Stimulated activated CD4-positive, alpha-beta T cell treated with anti-CD3 and anti-CD28 coated beads, Interleukin-1b, Interleukin-23, amount 100 ng/mL, for 1 hour (primary cell): ENCODE measurements at places on chromosomes 3 and 15.
A peak's percentile ranks its signal among the peaks of the same experiment; 100 is the strongest.

DNA sequence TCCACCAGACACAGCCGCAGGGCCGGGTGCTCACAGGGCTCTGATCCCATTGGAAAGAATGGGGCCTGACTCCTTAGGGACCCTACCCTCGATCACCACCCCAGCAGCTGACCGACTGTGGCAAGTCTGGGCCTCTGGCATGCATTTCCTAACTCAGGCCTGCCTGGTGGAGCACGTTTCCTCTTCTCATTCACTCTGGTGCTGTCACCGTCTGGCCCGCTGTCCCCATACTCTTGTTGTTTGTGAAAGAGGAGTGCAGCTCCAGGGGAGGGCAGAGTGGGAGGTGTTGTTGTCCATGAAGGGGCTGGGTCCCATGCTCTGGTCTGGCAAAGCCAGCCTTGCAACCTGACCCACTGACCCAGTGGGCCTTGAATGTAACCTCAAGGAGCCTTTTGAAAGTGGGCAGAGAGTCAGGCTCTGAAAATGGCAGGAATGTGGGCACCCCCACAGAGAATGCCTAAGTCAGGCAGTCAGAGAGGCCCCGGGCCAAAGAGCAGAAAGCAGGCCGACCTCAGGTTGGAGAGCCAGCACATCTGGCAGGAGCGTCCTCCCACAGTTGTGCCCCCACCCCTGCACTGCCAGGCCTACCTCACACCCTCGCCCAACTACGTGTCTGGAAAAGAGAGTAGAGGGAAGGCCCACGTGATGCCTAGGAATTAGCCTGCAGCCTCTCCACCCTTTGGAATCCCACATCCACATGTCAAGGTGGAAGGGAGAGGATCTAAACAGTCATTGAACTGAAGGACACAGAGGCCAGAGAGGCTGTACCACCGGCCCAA is 10.9 kb downstream of the SEMA7A start:
- DNase-seq: no peak

DNA sequence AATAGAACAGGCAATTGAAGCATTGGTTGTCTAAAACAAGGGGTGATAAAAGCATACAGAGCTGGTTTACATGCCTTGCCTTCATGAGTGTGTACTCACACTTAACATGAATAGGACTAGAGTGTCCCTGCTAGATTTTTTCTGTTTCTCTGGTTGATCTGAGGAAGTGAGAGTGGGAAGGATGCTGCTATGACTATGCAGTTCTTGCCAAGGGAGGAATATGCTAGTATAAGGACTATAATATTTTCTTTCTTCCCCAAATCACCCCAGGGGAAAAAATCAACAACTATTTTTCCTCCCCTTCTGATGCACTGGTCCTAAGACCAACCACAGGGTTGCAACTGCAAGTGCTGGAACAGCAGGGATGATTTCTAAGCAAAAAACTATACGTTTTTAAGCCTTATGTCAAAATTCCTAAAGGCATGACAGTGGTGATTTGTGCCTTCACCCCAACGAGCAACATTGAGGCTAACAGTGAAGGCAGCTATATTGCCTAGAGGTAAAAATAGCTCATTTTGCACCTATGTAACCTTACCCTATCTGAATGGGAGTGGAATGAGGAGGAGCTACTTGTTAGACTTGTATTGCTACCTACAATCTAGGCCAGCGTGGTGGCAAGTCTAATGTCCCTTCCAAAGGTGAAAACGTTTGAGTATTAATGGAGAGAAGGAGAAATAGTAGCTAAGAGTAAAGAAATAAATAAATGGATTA is 33.5 kb upstream of the USP8 start:
- DNase-seq: no peak

GRCh38 chr3:128448491-128448890 is 18.2 kb downstream of the DNAJB8 start:
- DNase-seq: no peak

DNA sequence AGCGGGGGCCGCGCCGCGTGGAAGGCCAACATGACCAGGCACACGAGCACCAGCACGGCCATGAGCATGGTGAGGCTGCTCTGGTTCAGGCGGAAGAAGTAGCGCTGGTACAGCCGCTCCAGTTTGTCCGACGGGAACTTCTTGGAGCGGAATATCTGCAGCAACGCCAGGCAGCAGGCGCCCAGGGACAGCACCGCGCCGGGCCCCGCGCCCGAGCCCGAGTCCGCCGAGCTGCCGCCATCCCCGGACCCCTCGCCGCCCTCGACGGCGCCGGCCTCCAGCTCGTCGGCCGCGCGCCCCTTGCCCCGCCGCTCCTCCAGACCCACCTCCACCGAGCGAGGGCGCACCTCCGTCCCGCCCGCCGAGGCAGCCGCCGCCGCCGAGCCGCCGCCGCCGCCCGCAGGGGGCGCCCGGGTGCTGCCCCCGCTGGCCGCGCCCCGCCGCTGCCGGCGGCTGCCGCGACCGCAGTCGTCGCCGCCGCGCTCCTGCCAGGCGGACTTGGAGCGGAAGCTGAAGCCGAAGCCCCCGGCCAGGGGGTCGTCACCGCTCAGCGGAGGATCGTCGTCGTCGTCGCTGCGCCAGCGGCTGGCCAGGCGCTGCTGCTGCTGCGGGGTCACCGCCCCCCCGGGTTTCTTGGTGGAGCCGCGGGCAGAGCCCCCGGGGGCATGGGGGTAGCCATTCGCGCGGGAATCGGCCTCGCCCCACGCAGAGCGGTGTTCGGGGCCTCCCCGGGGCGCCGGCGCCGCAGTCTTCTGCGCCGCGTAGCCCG is 957 bp downstream of the ADCY5 start:
- DNase-seq: no peak

DNA sequence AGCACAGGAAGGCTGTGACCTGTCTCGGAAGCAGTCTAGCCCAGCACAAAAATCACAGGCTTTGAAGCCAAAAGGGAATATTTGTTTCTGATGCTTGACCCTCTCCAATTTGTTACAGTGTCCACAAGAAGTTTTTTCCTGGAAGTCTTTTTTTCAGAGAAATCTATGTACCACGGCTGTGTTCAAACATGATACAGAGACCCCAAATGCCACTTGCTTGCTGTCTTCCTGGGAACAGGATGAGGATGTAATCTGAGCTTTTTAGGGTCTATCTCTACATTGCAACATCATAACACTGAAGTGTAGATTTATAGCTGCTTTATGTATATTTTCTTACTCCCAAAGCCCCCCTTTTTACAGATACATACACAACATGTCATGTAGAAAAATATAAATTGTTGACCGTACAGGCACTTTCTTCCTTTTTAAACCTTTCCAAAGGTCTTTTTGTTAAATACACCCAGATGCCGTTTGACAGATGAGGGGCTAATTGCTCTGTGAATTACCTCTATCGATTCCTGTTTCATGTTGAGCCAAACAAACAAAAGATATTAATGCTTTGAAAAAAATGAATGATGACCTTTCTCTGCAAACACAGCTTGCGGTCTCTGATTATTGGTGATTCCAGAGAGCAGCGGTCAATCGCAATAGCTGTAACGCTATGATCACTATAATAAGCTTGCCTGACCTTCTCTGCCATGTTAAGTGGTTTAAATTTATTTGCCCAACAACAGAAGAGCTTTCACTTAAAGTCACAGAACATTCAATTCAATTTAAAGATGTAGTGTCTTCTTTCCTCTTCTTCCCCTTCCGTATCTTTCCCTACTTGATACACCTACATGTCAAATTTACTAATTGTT is 875.9 kb upstream of the NR2F2 start:
- DNase-seq: no peak

GRCh38 chr15:59594991-59595390 is 16.6 kb upstream of the GCNT3 start:
- no peak for DNase-seq

- no peak for DNase-seq
Measured at GRCh38 chr3:190877925-190878324, 15.4 kb upstream of the GMNC start.

- no peak for DNase-seq
Measured at GRCh38 chr15:74958320-74958907, 1.8 kb upstream of the RPP25 start.

GRCh38 chr15:100495861-100496260 is 32.9 kb downstream of the CERS3 start:
- DNase-seq: no peak

DNA sequence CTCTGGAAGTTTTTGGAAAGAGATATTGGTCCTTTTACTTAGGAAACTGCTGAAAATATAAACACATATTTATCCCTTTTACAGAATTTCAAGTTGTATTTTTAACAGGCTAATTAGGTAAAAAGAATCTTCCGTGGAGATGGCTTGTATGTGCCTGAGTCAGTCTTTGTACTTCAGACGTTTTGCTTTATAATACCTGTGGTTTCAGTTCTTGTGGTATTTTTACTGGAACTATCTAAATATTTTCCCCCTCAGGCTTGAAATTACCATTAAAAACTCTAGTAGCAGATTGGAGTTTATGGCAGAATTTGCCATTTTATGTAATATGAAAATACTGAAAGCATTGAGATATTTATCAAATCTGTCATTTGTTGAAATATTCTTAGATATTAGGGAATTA is 151.6 kb upstream of the CGNL1 start:
- DNase-seq: no peak

- no peak for DNase-seq
Measured at GRCh38 chr15:58551764-58552504, 120.1 kb downstream of the LIPC start.

- DNase-seq: no peak
Measured at GRCh38 chr3:189502676-189503257, 128.4 kb upstream of the TP63 start.

DNA sequence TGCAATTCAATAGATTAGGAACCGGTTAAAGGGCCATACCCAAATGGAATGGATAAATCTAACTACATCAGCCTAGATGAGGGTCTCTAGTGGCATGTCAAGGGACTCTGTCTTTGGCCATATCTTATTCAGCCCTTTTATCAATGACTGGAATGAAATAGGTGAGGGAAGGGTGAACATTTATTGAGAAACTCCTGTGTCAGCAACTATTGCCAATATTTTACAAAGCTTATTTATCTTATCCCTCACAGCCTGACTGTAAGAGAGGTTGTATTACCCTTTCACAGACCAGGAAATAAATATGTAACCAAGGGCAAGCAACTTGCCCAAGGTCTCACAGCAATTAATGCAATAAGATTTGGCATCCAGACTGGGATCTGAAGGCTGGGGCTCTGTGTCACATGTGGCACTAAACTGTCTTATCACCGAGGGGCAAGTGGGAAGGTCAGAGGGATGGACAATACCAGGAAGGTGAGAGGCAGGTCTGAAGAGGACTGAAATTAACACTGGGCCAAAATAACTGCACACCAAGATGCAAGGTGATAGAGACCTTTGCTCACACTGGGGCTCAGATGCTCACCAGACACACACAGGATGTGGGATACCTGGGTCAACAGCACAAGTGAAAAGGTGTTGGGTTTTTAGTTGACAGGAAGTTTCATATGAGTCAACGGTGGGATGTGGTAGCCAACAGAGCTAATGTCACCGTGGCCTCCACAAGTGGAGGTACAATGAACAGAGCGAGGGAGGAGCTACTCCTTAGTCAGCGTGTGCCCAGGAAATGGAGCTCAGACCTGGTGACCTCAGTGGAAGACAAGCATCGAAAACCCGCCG is 261.3 kb downstream of the RPLP1 start:
- DNase-seq: peak; percentile 47

GRCh38 chr15:34160735-34161134 is 49.2 kb downstream of the KATNBL1 start:
- DNase-seq: no peak

DNA sequence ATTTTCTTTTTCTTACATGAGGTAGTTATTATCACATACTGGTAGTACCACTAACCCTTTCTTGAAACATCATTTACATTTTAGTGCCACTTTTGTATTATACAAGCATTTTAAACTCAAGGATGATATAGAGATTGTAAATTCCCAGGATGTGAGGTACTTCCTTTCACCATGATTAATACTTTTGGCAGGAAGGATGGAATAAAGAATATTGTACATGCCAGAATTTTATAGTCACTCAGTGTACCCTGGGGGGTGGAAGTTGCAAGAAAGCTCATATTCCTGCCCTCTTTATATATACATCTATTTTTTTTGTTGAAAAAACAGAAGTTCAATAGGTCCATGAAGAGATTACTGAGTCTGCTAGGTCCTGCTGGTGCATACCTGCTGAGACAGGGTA is 141.0 kb upstream of the PLSCR5 start:
- no peak for DNase-seq

- DNase-seq: no peak
Measured at GRCh38 chr3:180447136-180447535, 154.8 kb upstream of the TTC14 start.

DNA sequence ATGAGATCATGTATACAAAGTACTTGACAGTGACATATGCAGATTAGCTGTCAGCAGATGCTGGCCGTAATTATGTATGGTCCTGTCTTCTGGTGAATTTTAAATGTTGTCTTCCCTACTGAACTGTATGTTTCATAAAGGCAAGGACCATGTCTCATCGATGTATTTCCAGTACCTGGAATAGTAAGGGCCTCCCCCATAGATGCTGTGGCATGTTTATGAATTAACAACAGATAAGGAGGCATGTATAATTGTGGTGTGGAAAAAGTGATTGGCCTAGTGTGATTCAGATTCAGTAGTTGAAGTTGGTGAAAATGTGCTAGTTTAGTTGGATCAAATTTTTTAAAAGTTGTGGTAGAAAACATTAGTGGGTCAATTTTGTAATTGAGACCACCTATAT is 202.7 kb upstream of the SLC2A2 start:
- no peak for DNase-seq

- no peak for DNase-seq
Measured at GRCh38 chr3:110856916-110857315, 214.7 kb upstream of the NECTIN3 start.

GRCh38 chr15:94674296-94674695 is 442.9 kb downstream of the MCTP2 start:
- no peak for DNase-seq

- no peak for DNase-seq
Measured at GRCh38 chr15:70643783-70644125, 119.6 kb downstream of the UACA start.

- DNase-seq: no peak
Measured at GRCh38 chr3:157142315-157142714, 17.6 kb downstream of the CCNL1 start.

- DNase-seq: no peak
Measured at GRCh38 chr15:29880341-29880740, 58.1 kb upstream of the TJP1 start.

- DNase-seq: peak; percentile 9
Measured at GRCh38 chr15:76904461-76905012, 603 bp downstream of the SCAPER start.

DNA sequence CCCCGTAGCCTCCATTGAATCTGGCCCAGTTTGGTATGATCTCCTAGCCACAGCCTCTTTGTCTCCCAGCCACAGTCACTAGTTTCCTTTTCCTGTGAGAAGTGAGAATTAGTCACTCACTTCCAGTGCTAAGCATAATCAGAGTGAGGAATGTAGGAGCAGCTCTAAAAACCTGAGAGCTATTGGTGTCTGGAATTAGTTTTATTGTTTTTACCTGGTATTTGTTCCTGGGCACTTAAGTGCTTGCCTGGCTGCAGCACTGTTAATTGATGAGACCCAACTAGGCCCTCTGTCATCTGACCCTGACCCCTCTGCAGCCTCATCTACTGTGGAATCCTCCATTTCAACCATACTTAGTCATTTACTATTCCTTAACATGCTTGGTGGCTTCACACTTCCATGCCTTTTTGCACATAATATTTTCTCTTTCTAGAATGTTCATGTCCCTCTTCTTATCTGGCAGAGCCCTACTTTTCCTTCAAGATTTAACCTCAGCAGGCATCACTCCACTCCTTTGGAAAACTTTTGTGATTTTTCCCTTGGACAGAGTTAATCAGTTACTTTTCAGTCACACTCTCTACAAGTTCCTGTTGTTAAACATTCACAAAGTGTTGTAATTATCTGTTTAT is 48.8 kb downstream of the PDE8A start:
- DNase-seq: no peak

- no peak for DNase-seq
Measured at GRCh38 chr3:39269528-39269927, 10.3 kb downstream of the CX3CR1 start.
